Effector memory CD4-positive, alpha-beta T cell (primary cell): ENCODE measurements at places on chromosomes 12 and 14.

GRCh38 chr14:26873362-26873960 is 275.6 kb upstream of the NOVA1 start:
- DNase-seq, result no peak

DNA sequence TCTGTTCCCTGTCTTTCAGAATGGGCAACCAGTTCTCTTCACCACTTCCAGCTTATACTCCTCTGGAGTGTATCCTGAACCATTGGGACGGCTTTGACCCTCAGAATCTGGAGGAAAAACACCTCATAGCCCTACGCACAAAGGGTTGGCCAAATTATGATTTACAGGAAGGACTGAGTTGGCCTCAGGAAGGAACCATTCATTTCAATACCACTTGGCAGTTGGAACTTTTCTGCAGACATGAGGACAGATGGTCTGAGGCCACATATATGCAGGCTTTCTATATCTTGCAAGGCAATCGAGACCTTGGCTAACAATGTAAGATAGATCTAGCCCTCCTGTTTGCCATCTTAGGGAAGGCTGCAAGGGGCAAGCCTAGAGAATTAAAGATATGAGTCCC is 24.0 kb downstream of the CLECL1 start:
- no peak for DNase-seq

- no peak for DNase-seq
Observed at GRCh38 chr14:84375235-84375634, 1154.7 kb upstream of the FLRT2 start.

DNA sequence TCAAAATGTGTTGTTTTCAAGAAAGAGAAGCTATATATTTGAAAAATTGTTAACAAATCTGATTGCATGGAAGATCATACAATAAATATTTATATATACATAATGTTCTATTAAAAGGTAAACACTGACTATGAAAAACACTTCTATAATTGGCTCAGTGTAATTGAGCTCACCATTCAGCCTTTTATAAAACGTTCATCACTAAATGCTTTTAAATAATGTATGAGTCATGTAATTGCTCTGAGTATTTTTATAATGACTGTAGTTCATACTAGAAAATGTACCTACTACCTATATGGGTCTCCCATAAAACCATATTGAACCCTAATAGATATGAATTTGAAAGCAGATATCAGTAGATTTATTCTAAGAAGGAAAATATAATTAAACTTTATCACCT is 240.4 kb upstream of the MGAT4C start:
- no peak for DNase-seq

DNA sequence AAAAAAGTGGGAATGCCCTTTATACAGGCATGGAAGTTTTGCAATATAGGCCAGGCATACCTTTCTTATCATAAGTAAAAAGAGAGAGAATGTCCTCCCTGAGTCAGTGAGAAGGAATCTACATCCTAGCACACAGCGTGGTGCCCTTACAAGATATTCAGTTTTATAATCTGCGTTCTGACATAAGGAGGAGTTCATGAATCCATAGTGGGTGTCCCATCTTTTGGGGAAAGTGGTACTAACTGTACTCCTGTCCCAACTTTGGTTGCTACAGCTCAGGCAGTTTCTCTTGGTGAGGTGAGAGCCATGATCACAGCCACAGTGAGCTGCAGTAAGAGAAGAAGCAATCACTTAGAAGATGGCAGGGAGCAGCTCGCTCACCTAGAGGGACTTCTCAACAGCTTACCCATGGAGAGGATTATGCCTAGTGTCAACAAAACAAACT is 332.9 kb downstream of the BCAT1 start:
- DNase-seq, result no peak

- no peak for DNase-seq
Observed at GRCh38 chr12:122107261-122107660, 28.7 kb downstream of the MLXIP start.

DNA sequence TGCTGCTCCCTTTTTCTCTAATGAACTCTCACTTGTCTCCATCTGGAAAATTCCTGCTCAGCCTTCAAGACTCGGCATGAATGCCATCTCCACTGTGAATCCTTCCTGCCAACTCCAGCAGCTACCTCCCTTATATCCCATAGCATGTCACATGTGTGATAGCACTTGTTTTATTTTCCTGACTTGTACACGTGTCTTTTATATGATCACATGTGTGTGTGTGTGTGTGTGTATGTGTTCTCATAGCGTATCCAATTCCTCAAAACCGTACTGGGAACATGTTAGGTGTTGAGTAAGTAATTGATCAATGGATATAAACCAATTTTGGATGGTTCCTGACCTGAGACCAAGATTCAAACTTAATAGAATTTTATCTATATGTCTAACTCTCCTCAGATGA is 1107.7 kb downstream of the GALC start:
- DNase-seq, result no peak

GRCh38 chr14:102418853-102419240 is 56.1 kb downstream of the TECPR2 start:
- DNase-seq, result no peak

- no peak for DNase-seq
Observed at GRCh38 chr12:2341871-2342270, 289.1 kb downstream of the CACNA1C start.

- no peak for DNase-seq
Observed at GRCh38 chr12:69620921-69621320, 10.2 kb upstream of the LRRC10 start.

DNA sequence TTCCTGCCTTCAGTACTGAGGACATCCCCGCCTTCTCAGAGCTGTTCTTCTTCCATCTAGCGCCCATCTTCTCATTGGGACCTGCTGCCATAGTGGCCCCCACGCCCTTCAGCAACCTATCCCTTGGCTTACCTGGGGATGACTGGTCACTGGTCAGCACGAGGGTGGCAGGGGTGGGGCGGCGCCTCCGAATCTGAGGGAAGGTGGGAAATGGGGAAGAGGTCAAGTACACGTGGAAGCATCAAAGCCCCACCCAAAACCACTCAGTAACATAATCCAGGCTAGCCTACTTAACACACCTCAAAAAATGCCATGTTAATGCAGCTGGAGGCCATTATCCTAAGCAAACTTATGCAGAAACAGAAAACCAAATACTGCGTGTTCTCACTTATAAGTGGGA is 4.3 kb downstream of the PPP1R1A start:
- DNase-seq, result no peak

GRCh38 chr12:131908092-131909080 is 14.0 kb downstream of the ULK1 start:
- no peak for DNase-seq

DNA sequence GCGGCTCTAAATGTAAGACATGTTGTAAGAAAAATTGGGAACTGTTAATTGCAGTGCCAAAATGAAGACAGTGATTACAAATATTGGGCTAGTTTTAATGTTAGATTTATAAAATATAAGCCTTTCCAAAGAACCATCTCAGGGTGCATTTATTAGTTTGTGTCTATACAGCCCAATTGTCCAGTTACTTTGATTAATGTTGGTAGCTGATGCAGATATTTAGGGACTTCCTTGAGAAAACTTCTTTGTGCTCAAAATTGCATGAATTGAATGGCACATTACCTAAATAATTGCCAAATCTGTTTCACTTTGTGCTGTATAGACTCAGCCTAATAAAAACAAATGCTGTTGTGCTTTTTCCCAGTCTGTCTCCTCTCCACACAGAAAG is 83.7 kb downstream of the DAD1 start:
- DNase-seq, result no peak

DNA sequence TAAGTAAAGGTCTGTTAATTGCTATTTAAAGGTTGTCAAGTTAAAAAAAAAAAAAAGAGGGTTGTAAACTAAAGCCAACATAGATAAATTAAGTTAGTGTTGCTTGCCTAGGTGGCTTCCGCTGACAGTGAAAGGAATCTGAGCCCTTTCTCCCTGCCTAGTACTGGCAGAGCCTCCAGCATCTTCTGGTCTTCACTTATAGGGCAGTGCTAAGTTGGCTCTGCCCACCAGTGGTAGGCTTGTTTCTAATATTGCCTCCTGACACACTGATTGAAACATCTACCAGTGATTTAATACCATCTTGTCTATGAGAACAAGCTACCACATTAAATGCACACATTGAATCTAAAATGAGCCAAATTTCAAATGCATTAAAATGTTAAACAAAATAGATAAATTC is 39.7 kb downstream of the PLEKHA5 start:
- no peak for DNase-seq

DNA sequence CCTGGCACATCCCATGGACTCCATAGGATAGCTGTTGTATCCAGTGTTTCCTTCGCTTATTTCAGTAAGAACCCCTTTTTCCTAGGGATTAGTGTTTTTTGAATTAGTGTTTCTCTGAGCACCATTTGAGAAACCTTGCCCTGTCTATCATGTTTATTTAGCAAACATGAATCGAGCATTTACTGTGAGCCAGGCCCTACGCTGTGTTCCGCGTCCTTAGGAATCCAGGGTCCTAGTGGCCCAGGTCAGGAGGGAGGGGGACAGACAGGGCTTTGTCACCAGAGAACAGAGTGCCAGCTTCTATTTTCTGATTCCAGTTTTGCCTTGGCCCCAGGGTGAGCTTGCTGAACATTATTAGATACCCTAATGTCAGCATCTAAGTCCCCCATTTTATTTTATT is 2.5 kb downstream of the TEAD4 start:
- no peak for DNase-seq

DNA sequence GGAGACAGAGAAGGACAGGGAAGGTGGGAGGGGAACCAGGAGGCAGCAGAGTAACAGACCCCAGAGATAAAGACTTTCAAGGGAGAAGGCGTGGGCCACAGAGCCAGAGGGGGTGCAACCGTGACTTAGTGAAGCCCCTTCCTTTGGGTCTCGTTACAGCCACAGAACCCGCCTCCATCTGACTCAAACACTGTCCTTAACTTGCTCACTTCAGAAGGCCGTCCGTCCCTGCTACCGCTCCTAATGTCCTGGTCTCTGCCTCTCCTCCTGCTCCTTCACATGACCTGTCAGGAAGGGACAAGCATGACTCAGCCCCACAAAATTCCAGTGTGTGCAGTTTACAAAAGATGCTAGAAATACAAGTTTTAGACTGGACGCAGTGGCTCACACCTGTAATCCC is 18.0 kb downstream of the RIMBP2 start:
- DNase-seq, result no peak

- DNase-seq, result no peak
Observed at GRCh38 chr12:50753232-50753769, 10.6 kb upstream of the ATF1 start.

GRCh38 chr12:114726092-114726710 is 42.2 kb upstream of the TBX3 start:
- no peak for DNase-seq

GRCh38 chr12:39872425-39872824 is 233.5 kb downstream of the SLC2A13 start:
- DNase-seq, result no peak

- no peak for DNase-seq
Observed at GRCh38 chr12:112752303-112752702, 39.2 kb upstream of the RPH3A start.

DNA sequence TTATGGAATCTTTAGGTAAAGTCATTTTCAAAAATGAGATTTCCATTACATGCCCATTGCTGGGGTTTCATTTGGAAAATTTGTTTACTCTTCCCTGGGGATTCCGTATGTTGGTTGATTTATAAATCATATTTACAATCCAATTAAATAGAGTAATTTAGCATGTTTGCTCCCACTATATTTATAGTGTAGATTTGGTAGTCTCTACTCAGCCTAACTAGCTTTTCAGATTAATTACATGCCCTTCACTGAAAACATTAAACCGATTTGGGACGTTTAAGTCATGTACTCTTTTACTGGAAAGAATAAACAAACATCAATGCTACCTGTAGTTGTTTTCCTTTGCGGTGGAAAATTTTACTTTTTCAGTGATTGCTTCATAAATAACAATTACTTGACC is 10.4 kb downstream of the PAX9 start:
- DNase-seq, result no peak

- DNase-seq, result no peak
Observed at GRCh38 chr14:54366736-54367735, 29.8 kb upstream of the CDKN3 start.

DNA sequence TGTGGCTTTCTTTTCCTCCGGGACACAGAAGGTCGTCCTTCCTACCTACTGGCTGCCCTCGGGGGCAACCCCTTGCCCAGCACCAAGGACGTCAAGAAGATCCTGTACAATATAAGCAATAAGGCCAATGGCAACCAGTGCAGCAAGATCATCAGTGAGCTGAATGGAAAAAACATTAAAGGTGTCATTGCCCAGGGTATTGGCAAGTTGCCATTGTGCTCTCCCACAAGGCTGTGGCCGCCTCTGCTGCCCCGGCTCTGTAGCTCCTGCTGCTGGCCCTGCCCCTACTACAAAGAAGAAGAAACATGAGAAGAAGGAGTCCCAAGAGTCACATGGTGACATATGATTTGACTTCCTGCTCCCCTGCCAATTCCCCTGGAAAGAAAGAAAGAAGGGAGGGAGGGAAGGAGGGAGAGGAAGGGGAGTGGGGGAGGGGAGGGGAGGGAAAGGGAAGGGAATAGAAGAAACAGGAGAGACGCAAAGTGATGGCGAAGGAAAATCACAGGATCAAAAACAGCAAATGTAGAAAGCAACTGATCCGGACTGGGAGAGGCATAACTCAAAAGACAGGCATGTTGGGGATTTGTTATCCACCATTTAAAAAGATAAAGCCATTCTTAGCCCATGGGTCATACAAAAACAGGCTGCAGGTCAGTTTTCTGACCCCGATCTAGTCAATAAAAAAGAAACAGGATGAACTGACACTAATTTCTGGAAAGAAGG is 61.3 kb upstream of the RESF1 start:
- no peak for DNase-seq

DNA sequence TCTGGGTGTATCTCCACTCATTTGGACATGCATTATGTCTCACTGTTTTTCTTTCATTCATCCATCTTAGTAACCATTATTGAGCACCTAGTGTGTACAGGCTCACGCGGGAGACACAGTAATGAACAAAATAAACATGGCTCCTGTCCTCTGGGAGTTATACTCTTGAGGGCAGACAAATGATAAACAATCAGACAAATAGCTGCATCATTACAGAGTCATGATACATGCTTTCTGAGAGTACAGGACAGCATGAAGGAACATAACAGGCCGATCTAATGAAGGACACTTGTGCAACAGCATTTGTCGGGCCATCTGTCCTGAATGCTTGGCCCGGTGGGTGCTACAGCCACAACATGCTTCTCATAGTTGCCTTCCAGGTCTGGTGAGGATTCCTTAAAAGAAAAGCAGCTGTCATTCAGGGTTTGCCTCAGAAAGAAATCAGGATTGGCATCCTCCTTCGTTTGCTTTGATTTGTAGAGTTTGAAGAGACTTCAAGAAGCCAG is 77.2 kb upstream of the EGLN3 start:
- no peak for DNase-seq

- no peak for DNase-seq
Observed at GRCh38 chr12:68285541-68285940, 32.1 kb upstream of the IL22 start.

DNA sequence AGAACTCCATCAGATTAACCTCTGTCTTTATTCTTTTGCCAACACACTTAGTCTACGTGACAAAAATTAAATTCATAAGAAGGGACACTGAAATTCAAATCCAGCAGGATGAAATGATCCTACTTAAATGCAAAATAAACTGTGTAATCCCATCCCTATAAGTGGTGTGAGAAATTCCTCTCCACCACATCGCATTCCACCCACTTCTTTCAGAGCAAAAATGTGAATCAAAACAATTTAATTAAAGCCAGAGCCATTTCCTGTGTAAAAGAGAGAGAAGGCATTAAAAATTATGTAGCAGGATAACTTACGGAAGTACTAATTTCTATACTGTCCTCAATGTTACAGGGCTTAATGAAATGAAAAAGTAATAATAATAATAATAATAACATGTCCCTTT is 844.3 kb downstream of the GALC start:
- no peak for DNase-seq

- DNase-seq, result no peak
Observed at GRCh38 chr12:44370982-44371381, 505.1 kb downstream of the NELL2 start.

- no peak for DNase-seq
Observed at GRCh38 chr12:39623919-39624318, 4.3 kb upstream of the ABCD2 start.
